AG08395 (cell line): ENCODE measurements at places on chromosomes 4 and X.
A peak's percentile ranks its signal among the peaks of the same experiment; 100 is the strongest.

GRCh38 chrX:129650821-129651510, 3.8 kb downstream of the APLN start:
- DNase-seq: no peak

- DNase-seq: no peak
Measured at GRCh38 chr4:80875642-80876041, 154.9 kb upstream of the BMP3 start.

DNA sequence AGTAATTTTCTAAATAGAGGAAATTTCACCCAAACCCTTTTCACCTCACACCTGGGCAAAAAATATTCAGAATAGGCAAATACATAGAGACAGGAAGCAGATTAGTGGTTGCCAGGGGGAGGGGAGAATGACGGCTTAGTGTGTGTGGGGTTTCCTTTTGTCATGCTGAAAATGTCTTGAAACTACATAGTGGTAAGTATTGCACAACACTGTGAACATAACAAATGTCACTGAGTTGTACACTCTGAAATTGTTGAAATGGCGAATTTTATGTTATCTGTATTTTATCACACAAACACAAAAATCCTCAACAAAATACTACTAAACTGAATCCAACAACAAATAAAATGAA, 60.7 kb upstream of the PLAC1 start:
- DNase-seq: no peak

DNA sequence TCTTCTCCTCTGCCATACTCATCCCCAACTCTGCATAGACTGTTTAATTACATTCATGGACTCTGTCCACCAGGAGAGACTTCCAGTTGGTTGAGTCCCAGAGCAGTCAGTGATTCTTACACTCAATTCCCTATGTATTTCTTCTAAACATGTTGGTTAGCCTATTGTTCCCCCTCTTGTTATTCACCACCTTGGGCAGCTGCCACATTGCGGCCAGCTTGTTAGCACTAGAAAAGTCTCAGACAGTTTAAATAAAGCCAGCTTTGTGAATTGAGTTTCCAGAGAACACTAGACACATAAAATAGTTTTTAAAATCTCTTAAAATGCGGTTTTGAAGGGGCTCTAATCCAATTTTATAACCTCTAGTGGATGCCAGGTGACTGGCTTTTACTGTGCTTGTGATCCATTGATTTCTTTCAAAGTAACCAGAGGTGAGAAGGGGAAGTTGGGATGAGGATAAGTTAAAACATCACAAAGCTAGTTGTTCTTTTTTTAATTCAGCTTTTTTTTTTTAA, 827.7 kb downstream of the FSTL5 start:
- DNase-seq: no peak

- DNase-seq: no peak
Measured at GRCh38 chr4:147733716-147734344, 1.9 kb downstream of the ARHGAP10 start.

- no peak for DNase-seq
Measured at GRCh38 chr4:139685180-139685579, 19.6 kb downstream of the MGST2 start.

DNA sequence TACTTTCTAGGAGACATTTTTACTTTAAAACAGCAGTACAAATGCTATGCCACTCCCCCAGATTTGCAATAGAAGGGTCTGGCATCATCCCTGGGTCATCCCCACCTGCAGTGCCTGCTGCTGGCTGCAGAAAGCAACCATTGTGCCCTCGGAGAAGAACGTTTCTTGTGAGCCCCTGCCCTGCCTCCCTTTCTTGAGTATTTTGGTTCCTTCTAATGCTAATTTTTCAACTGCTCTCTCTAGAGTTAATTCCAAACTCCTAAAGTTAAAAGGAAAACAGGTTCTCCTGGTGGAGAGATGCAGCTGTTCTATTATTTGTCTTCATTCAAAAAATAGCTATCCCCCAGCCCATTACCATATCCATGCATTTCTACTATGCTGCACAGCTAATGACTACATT, 107.1 kb downstream of the IDS start:
- no peak for DNase-seq

- DNase-seq: no peak
Measured at GRCh38 chr4:114474188-114474800, 124.3 kb upstream of the UGT8 start.

DNA sequence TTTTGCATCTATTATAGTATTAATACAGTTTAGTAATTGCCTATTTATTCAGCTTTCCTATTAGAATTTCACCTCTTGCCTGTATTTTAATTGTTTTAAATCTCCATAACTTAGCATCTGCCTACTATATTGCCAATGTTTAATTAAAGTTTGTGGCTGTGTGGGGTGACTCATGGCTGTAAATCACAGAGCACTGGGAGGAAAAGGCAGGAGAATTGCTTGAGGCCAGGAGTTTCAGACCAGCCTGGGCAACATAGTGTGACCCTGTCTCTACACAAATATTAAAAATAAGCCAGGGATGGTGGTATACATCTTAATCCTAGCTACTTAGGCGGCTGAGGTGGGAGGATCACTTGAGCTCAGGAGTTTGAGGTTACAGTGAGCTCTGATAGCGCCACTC, 14.5 kb upstream of the CCSER1 start:
- no peak for DNase-seq

DNA sequence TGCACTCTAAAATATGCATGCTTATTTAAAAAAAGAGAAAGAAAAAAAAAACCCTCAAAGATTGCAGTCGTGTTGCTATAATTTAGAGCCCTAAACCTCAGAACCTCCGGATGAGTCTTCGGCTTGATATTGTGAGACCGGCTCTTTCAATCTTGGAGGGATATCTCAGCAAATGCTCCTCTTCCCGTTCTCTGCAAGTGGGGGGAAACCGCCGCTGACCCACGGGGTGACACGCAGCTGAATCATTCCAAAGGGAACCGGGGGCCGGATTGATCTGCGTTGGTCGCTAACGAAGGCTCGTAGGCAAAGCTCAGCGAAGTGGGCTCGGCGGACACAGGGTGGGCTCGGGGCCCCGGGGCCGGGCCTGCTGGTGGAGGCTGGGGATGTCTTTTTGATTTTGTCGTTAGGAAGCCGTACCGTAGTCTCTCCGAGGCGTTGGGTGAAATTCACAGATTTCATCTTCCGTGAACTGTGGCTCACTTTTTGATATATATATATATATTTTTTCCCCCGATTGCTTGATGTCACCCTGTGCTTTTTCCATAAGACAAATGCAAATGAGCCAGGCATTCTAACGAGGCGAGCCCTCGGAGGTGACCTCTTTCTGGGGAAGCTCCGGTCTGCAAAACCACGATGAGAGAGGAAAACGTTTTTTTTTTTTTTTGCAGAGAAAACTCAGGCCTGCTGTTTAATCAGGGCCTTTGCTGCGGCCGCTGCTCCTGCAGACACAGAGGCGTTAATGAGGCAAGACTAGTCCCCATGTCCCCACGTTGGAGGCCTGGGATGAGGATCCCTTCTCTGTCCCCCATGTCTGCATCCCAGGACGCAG, 110.7 kb upstream of the PPP2R3B start:
- DNase-seq: no peak

DNA sequence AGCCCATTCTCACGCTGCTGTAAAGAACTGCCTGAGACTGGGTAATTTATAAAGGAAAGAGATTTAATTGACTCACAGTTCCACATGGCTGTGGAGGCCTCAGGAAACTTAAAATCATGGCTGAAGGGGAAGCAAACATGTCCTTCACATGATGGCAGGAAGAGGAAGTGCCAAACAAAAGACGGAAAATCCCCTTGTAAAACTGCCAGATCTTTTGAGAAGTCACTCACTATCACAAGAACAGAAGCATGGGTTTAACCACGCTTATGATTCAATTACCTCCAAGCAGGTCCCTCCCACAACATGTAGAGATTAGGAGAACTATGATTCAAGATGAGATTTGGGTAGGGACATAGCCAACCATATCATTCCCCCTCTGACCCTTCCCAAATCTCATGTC, 335.5 kb downstream of the IL15 start:
- DNase-seq: no peak

DNA sequence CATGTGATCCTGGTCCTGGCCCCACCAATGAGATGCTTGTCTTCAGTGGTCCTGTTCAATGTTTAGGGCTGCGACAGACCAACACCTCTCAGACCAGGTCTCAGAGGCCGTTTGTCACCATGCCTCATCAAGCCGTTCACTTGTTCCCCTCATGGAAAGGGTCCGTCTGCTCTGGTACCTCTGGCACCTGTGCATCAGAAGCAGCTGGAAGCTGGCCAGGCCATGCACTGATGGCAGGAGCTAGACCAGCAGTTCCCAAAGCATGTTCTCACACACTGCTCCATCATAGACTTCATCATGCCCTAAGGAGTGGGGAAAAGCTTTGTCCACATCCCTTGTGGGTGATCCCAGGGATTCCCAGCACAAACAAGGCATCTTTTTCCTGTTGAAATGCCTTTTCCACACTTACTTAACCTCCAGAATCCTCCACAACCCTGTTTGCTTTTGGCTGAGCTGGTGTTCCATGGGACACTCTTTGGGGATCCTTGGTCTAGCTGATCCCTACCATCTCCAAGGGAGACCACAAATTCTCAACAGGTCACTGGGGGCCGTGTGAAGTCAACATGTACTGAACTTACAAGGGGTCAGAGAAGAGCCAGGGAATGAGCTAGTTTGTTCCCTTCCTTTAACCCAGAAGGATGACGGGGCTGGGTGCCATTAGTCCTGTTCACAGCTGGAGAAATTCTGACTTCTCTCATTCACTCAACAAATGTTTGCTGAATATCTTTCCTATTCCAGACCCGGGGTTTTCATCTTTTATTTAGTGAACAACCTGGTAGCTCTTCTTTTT, 21.8 kb downstream of the SH3TC1 start:
- DNase-seq: no peak

GRCh38 chrX:77945910-77946545, 23.4 kb downstream of the PGAM4 start:
- no peak for DNase-seq

DNA sequence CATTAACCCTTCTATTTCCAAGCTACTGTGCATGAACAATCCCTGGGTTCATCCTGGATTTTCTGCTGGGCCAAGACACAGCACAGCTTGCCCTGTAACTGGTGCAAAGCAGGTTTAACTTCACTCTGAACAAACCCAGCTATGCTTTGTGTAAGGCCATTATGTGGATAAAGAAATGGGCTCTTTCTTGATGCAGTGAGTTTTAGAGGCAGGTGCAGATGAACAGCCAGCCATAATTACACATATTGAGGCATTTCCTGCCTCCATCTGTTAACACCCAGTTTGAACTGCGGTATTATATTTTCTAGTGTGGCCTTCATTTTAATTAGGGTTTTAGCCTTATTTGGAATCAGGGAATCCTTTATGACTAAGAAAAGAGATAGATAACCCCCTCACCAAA, 68.7 kb upstream of the ARX start:
- DNase-seq: no peak

- DNase-seq: no peak
Measured at GRCh38 chr4:37989398-37990260, 29.4 kb downstream of the PTTG2 start.

DNA sequence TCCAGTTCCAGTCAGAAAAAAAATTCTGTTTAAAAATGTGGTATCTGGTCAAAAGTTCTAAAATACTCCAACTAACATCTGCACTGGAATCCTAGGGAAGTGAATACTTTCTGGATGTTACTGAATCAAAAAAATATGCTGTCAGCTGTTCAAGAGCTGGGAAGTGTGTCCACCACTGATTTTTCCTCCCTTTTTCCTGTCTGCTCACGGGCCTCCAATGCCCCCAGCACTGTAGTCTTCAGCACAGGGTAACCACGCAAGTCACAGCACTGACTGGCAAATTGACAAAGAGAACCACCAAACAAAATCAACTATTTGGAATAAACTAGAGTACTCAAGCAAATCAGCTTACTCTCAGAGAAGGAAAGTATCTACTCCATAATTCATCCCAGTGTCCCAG, 9.9 kb downstream of the VEGFC start:
- peak; percentile 32 for DNase-seq

DNA sequence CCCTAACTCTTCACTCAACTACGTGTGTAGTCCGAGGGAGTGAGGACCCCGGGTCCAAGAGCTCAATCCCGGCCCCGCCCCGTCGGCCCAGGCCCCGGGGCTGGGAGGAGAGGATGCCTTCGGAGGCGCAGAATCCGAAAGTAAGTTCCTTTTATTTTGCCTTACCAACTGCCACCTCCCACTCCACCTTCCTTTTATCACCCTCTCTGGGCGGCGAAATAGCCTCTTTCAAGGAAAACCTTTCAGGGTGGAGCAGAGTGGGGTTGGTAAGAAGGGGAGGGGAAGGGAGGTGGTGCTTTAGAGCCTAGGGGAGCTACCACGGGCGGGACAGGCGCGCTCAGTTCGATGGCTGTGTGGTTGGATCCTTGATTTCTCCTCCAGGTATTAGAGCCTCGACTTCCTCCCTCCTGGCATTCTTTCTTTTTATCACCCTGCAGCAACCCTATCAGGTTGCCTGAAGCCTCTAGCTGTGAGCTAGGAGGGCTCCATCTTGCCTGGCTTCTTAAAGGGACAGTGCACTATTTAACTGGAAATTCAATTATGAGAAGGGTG, 191.2 kb downstream of the RRAGB start:
- peak; percentile 31 for DNase-seq

GRCh38 chr4:89158884-89159503, 47.7 kb downstream of the TIGD2 start:
- peak; percentile 49 for DNase-seq

GRCh38 chrX:70026112-70026850, 23.5 kb downstream of the AWAT2 start:
- DNase-seq: no peak

- DNase-seq: no peak
Measured at GRCh38 chr4:185909972-185910371, 98.0 kb upstream of the SORBS2 start.

DNA sequence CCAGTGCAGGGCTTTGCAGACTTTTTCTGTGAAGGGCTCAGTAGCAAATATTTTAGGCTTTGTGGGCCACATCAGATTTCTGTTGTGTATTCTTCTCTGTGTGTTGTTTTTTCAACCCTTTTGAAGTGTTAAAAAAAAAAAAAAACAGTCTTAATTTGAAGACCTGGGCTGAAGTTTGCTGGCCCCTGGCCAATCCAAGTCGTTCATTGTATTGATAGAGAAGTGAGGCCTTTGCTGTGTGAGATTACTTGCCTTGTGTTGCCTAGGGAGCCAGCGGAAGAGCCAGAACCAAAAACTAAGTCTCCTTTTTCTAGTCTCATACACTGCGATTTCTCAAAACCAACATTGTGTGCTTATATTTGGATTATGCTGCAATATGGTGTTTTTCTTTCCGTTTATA, 46.9 kb downstream of the MTM1 start:
- DNase-seq: no peak

GRCh38 chr4:17152941-17153540, 254.6 kb upstream of the LDB2 start:
- no peak for DNase-seq

DNA sequence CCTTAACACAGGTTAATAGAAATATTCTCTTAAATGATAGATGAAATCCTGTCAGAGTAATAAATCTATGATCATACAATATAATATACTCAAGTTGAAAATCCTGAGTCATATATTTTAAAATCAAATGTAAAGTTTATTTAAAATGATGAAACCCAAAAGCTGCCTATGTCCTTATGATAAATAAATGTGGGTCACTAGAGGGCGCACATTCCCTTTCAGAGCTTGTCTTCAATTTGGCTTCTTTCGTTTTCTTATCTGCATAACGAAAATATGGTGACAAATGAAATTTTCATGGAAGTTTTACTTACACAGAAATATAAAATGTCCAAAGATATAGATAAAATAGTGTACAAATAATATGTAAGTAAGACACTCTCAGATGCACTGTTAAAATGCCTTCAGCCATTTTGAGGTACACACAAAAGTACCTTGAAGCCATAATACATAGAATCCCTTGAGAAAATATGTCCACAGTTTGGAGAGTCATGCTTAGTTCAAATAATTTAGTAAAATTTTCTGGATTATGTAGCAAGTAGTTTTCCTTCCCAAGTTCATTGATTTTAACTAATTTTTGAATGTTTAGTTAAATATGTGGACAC, 680.4 kb downstream of the DMD start:
- DNase-seq: peak; percentile 7
